Gastroesophageal sphincter (tissue), 4 donors: ENCODE measurements at places on chromosomes 1 and 21. TPM values are rescaled to one million over a fixed set of nuclear protein-coding genes. Genes with fewer than 3 reads are reported as not detected.
A peak's percentile ranks its signal among the peaks of the same experiment; 100 is the strongest.

DNA sequence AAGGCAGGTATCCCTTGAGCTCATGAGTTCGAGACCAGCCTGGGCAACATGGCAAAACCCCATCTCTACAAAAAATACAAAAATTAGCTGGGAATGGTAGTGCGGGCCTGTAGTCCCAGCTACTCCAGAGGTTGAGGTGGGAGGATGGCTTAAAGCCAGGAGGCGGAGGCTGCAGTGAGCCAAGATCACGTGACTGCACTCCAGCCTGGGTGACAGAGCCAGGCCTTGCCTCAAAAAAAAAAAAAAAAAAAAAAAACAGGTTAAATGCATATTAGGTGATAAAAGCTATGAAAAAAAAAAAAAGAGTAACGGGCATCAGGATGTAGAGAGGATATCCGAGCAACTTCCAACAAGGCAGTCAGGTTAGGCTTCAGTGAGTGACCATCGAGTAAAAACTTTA, 2.8 kb upstream of the SRRM1 start:
- ATAC-seq: no peak

GRCh38 chr1:39105061-39105840, 79.1 kb downstream of the NDUFS5 start:
- ATAC-seq: peak; percentile 90

DNA sequence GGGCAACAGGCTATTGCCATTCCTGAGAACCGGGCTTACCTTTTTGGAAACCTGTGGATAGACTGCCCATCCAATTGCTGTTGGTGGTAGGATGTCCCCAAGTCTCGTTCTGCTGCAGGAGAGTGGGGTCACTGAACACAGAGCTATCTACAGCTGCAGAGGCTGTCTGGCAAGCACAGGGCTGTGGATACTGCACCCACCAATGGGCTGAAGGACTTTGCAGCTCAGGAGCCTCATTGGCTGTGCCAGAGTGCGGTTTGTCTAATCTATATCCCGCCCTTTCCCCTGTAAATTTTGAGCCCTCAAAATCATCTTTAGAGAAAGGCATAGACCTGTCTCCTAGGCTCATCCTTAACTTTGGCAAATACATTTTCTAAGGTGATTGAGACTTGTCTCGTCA, 15.3 kb downstream of the RNF187 start:
- ATAC-seq: no peak

DNA sequence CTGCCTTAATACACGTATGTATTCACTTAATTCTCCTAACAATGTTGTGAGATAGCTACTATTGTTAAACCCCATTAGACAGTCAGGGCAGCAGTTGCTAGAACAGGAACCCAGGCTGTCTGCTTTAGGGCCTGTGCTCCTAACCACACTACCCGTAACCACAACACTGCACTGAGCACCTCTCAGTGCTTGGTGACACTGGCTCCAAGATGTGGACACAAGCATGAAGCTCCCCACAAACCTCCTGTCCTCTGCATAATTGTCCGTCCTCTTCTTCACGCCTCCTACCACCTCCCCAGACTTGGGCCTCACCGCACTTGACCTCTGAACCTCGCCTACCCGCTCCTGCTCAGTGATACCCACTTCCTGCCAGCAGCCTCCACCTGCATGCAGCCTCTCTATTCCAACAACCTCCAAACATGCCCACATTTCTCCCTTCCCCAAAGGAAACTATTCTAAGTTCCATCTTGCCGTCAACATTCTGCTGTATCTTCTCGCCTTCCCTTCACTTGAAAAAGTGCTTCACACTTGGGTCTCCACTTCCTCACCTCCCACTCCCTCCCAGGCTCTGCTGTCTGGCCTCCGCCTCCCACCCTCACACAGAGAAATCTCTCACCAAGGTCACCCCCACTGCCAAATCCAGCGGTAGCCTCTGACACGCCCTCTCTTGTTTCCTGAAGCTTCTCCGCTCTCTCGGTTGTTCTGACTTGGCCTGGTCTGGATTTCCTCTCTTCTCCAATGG, 14.6 kb upstream of the AHDC1 start:
- ATAC-seq: no peak

GRCh38 chr1:82268826-82269225, 468.1 kb downstream of the ADGRL2 start:
- no peak for ATAC-seq

GRCh38 chr1:24898152-24898908, 31.7 kb downstream of the RUNX3 start:
- no peak for ATAC-seq

DNA sequence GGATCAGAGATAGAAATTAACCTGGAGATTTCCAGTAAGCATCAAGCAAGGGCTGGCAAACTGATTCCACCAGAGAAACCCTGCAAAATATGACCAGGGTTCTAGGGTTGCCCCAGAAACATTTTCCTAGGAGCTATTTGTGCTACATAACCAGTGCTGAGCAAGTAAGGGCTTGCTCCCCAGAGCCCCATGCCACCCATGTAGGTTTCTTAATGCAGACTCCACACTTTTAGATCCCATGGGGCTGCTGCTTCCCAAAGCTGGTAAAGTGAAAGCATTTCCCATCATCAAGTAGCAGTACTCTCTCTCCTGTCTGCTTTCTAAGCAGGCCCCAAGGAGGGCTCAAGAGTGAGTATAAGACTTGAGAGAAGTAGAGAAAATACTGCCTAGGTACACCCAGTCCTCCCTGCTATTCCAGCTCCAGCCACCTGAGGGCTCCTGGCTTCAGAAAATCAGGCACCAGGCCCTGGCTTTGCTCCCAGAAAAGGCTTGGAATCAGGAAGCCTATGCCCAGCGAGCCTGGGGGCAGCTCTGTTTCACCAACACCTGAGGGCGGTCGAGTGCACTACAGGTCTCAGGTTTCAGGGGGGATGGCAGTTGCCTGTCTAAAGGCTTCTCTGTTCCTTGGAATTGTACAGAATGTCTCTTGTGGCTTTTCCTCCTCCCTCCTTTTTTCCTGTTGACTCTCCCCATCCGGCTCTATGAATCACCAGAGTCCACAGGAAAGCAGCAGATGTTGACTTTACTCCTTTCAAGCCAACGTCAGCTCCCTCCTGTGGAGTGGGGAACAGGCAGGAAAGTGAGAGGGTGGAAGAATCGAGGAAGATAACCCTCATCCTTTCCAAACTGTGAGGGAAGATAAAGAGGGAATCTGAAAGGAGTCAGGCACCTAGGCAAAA, 6.2 kb upstream of the ANKRD35 start:
- peak; percentile 96 for ATAC-seq

- no peak for ATAC-seq
Observed at GRCh38 chr21:40516335-40516734, 330.6 kb downstream of the DSCAM start.

GRCh38 chr1:84672080-84672854, 18.0 kb downstream of the SSX2IP start:
- ATAC-seq: no peak

DNA sequence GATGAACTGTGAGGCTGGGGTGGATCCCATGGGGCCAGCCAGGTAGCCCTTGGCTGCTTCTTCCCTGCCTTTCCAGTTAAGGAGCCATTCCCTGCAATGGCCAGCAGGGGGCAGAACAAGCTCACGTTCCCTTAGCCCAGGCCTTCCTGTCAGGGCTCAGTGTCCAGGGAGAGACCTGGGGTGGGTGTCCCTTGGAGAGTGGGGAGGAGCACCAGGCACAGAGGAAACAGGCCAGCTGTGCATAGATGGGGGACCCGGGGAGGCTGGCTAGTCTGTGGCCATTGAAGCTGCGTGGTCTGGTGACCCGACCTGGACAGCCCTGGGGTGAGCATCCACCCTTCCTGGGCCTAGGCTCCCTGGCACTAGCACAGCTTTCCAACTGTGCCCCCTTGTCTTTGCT, 13.2 kb upstream of the EPS8L3 start:
- ATAC-seq: peak; percentile 80

GRCh38 chr1:21914450-21914849, 22.7 kb downstream of the HSPG2 start:
- no peak for ATAC-seq

GRCh38 chr1:174956976-174957375, 42.8 kb upstream of the CACYBP start:
- no peak for ATAC-seq

GRCh38 chr1:58720680-58721079, 20.8 kb upstream of the MYSM1 start:
- ATAC-seq: no peak

DNA sequence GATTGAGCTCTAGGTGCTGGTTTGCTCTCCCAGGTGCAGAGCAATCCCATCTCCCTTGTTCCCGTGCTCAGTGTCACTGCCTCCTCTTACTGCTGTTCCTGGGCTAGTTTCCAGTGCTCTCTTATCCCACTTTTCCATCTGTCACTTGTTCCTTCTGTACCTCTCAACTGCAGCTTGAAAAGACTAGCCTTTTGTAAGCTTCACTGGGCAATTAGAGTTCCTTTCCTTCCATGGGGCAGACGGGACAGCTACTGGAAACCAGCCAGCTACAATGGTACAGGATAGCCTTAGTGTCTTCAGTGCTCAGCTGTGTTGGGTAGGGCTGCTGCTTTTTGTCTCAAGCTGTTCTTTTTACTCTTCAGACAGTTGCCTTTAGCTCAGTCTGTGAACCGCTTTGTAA, 31.6 kb downstream of the AGT start:
- ATAC-seq: no peak

DNA sequence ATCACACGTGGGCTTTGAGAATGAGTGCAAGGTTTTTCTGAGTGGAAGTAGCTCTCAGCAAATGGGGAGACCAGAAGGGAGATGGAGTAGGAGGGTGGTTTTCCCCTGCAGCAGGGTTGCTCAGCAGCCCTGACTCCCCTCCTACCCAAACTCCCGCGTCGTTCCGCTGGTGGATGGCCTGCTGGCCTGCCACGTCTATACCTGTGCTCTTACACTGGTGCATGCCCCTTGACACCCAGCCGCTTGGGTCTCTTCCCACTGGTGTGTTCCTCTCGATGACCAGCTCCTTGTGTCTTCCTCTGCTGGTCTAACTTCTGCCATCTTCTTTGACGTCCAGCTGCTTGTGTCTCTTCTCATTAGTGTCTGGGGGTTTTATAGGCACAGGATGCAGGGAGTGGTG, 1797.9 kb downstream of the NCAM2 start:
- ATAC-seq: no peak

The SLC16A4 gene
- total RNA-seq: 16.6 TPM

The KRTAP19-3 gene
- total RNA-seq: 1.7 TPM

The ITPKB gene
- 184 TPM for total RNA-seq

The PLA2G2A gene
- total RNA-seq: 16.5 TPM

The PAQR7 gene
- total RNA-seq: 9.1 TPM
